ENCODE measurements at places on chromosomes 4 and X.

- DNase-seq: no peak
These were observed 79.4 kb downstream of the SYNPO2 start for GRCh38 chr4:118968005-118968404.

DNA sequence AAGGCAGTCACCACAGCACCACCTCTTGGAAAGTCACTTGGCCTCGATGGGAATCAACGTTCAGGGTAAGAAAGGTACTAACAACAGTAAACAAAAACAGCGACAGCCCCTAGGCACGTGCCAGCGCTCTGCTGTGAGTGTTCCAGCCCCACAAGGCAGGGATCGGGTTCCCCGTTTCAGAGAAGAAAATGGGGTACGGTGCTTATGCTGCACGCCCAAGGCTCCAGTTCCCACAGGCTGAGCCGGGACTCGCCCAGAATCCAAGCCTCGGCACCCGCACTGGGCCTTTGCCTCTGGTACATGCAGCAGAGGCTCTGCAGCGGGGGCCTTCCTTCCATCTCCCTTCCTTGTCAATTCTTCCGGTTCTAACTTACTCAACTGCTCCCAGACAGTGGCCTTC is 37.3 kb downstream of the WDR1 start:
- DNase-seq: no peak

DNA sequence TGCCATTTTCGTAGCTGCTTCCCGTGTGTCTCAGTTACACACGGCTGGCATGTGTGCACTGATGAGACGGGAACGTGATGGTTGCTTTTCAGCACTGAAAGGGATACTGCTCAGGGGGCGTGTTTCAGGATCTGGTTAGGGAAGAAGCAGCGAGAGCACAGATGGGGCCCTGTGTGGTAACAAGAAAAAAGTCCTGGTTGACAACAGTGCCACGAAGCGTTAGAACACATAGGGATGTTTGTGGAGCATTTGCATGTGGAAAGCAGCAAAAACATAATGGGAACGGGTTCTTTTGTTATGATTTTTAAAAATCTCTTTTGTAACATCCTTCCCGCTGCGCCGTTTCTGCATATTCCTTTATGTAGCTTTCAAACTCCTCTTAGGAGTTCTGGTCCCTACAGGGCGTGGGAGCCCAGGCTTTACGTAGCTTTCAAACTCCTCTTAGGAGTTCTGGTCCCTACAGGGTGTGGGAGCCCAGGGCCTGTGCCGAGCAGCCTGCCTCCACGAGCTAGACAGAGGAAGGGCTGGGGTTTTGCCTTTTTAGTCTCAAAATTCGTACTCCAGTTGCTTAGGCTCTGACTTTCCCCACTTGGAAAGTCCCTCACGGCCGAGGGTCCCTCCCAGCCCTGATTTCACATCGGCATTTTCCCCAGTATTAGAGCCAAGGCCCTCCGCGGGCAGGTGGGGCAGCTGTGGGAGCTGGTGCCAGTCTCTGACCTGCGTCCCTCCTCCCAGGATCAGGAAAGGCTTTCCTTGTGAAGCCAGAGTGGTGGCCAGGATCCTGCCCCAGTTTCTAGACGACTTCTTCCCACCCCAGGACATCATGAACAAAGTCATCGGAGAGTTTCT is 11.0 kb upstream of the MSANTD1 start:
- no peak for DNase-seq

DNA sequence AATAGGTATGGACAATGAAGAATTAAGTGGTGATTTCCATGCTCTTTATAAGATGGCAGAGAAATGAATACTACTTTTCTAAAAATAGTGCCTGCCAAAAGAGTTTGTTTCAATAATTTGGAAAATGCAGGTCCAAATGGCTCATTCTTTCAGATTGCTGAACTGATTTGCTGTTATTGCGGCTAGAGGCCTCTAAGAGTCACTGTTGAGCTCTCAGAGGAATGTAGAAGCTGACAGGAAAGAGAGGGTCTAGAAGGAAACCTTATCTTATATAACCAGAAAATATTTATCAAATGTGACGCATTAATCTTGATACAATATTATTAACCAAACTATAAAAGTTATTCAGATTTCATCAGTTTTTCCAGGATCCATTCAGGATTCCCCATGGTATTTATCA is 65.7 kb upstream of the PAGE1 start:
- DNase-seq: no peak

DNA sequence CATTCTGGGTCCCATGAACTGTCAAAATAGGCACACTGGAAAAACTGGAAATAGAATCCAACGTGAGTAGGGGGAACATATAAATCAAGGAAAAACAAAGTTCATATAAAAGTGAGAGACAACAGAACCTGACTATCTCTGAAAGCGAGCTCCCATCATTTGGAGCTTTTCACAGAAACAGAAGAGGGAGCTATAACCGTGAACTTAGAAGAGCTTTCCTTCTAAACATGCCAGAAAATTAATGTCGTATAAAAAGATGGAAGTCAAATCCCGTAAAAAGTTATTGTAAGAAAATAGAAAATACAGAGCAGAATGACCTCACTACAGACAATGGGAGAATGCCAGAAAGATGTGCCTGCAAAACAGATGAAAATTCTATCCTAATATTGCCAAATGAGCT is 23.9 kb upstream of the HSD17B10 start:
- DNase-seq: no peak

GRCh38 chr4:69984030-69984443 is 11.7 kb upstream of the STATH start:
- no peak for DNase-seq

DNA sequence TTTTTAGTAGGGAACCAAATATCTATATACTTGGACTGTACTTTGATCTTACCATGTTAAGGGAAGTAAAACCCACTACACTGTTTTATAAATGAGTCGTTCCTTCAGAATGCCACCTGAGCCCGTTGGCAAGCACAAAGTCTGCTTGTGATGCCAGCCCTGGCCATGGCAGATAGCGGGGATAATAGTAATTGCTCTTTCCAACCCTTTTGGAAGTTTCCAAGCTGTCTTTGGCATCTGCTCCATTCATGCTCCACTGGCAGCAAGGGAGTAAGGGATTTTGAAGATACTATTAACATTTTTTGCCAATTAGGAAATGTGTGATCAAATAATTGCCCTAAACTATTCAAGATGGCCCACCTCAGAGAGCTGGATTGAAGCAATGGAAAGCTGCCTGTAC is 689.2 kb upstream of the SLIT2 start:
- DNase-seq: no peak

- DNase-seq: no peak
These were observed 193.0 kb upstream of the LCORL start for GRCh38 chr4:18214411-18215055.
